ENCODE measurements at places on chromosomes 11 and 22. TPM values are rescaled to one million over a fixed set of nuclear protein-coding genes. Genes with fewer than 3 reads are reported as not detected.

OR5B21 gene
- total RNA-seq, result not detected

C11orf97 gene
- not detected for total RNA-seq

CRYBA4 gene
- not detected for total RNA-seq

APOL6 gene
- total RNA-seq, result 22.2 TPM

SCUBE1 gene
- 11.5 TPM for total RNA-seq

GRCh38 chr22:39954584-39955055 is 5.6 kb upstream of the TMA7B start:
- DNase-seq, result peak; percentile 87

DNA sequence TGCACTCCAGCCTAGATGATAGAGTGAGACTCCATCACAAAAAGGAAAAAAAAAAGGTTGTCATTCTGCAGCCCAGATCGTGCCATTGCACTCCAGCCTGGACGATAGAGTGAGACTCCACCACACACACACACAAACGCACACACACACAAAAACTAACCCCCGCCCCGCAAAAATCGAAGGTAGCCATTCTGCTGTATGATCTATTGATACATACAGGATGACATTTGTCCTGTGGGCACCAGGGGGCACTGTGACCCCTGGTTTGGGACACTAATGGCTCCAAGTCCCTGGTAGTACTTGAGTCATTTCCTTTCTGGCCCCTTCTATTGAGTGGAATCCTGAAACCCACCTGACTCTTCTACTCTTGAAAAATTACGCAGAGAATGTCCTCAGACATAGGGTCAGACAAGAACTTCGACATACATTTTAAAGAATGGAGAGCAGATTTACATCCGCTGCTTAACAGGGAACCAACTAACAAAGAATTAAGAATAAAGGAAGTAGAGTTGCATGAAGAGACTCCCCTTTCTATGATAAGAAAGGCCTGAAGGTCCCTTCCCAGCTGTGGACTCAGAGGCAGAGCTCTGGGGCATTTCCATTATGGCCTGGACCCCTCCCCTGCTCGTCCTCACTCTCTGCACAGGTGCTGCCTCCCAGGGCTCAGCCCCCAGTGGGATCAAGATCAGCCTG is 35.0 kb upstream of the PRAME start:
- DNase-seq, result peak; percentile 41

DNA sequence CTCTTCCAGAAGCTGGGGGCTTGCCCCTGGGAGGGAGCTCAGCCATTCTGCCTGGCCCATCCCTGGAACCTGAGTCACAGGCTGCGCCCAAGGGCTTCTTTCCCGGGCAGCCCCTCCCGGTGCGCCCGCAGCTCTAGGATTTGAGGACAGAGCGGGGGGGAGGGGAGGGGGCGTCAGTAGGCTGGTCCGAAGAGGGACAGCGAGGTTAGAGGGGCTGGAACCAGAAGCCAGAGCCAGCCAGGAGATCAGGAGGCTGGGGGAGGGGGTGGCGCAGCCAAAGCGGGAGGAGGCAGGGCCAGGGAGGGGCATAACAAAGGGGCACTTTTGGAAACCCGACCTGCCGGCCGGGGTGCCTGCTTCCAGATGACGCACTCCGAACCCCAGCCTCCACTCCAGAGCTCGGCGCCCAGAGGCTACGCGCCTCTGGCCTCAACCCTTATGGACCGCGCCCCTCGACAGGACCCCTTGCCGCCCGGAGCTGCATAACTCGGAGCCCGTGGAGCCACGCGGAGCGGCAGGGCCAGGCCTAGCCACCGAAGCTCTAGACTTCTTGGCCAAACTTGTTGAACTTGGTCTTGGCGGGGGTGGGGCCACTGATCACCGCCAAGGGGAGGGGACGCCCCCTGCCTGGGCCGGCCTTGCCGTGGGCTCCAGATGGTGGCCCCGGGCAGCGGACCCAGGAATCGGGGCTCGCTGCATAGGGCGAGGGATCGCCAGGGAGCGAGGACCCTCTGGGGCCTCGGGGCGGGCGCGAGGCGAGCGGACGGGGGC is 744 bp downstream of the PACSIN3 start:
- peak; percentile 35 for DNase-seq

DNA sequence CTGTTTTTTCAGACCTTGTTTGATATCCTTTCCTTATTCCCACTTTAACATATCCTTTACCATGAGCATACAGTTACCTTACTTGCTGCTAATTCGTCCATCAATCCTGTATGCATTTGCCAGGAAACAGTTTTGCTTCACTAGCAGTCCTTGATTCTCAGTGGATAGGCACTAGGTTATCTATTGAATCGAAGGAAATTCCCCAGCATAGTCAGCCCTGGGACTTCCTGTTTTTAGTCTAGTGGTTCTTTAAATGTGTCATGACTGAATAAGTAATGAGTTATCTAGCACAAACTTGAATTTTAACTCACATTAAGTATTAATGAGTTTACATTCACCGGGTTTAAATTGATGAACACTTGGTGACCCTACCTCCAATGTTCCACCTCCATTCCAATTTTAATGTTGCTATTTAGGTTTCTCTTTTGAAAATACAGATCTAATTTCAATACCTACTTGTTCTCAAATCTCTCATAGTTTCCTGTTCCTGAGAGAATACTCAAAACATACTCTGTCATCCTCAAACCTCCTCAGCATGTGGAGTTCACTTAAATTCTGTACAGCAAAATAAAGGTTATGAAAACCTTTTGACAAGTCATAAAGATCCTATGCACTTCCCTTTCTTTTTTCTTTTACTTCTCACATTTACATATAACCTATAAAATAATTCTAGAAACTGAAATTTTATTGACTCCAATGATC is 1375.1 kb upstream of the TENM4 start:
- DNase-seq, result peak; percentile 31

DNA sequence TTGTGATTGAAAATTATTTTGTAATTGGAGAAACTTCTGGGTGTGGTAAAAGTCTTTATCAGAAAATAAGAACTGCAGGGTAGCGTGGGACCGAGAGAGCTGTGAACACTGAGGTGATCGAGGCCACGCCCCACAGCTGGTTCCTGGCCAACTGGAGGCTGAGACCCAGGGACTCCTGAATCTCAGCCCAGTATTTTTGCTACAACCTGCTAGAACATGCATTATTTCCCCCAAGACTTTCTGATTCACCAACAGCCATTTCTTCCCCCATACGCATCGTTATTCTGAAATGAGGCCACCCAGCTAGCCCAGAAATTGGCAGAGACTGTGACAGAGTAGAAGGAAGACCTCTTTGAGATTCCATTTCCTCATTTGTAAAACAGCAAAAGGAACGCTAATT is 3.4 kb upstream of the FGF19 start:
- DNase-seq, result no peak

DNA sequence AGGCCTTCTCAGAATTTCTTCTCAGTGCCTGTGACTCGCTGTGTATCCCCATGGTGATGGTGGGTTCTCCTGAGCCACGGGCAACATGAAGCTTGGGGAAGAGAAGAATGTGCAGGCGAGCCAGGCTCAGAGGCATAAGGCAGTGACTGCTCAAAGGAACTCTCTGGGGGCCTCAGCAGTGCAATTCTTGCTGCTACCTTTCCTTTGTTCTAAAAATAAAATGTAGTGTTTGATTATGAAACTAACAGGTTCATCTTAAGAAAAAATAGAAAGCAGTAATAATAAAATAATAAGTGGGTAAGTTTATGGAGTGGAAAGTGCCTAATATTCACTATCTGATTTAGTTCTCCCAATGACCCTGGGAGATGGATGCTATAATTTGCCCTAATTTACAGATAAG is 46.7 kb downstream of the MEI1 start:
- no peak for DNase-seq

DNA sequence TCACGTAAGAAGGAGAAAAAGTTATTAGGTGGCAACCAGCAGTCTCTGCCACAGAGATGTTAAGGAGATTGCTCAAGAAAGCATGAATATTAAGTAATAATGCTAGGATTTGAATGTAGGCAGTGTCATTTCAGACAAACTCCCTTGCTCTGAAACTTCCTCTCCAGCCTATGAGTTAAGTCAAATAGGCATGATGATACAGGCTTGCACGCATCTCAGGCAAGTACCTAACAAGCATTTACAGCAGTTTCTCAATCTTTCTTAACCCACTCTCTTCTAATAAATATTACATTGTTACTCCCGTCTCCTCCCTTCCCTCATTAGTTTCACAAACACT is 72.7 kb downstream of the RAB38 start:
- DNase-seq, result no peak

DNA sequence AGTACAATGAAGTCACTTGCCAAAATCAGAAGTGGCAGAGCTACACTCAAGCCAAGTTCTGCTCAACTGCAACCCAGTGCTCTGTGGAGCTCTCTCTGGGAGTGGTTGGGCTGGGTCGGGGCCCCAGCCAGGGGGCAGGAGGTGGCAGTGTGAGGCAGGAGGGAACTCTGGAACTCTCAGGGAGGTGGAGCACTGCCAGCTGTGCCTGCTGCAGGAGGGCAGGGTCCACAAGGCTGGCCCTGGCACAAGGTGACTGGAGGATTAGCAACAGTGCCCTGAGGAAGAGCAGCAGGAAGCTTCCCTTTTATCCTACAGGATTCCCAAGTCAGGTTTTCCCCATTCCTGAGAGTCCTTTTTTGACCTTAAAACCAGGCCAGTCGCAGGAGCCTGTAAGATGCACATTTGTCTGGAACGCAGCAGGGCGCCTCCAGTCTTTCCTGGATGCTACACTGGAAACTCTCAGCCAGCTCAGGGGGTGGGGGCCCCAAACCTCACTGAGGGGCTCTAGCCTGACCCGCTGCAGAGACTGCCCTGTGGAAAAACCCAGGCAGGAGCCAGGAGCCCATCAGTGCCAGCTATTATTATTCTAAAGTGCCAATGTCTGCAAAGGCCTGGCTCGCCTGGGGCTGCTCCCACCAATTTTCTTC is 31.8 kb downstream of the DKK3 start:
- DNase-seq, result peak; percentile 66

DNA sequence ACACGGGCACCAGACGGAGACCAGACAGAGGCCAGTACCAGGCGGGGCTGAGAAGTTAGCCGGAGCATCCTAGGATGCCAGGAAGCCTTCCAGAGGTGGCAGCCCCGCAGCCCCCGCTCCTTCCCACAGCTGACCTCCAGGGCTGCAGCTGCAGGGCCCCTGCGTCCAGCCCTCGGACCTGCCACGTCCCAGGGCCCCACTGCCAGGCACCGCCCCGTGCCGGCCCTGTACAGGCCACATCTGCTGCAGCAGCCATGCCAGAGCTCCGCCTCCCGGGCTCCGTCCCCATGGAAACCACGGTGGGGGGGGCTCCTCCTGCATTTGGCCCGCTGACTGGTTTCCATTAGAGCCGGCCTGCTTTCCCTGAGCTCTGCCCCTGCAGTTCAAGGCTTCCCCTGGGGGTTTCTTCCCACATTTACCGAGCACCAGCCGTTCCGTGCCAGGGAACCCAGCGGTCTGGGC is 62.5 kb upstream of the PPARA start:
- peak; percentile 74 for DNase-seq

DNA sequence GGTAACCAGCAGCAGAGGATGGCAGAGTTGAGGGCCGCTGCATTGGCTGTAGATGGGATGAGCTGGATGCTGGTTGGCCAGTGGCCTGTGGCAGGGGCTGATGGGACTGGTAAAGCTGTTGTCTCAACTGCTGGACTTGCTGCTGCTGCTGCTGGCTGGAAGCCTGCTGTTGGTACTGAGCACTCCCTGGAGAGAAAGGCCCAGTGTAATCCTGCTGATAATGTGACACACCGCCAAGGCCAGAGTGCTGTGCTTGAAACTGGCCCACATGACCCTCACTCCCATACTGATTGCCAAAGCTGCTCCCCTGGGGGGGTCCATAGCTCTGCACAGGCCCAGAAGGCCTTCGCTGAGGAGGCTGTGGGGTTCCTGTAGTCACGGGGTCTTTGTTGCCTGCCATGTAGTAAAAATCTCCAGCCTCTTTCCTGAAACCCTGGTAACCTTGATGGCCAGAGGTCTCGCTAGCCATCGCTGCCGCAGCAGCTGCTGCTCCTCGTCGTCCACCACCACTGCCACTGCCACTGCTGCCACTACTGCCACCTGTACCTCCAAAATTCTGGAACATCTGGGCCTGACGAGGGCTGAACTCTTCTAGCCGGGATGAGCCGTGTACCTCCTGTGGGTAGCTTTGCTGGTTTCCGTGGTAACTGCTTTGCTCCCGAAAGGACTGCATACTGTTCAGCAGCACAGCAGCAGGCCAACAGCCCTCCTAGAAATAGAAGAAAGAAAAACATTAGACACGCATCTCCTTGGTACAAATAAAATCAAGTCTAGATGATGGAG is 55.6 kb downstream of the TCF20 start:
- DNase-seq, result no peak

DNA sequence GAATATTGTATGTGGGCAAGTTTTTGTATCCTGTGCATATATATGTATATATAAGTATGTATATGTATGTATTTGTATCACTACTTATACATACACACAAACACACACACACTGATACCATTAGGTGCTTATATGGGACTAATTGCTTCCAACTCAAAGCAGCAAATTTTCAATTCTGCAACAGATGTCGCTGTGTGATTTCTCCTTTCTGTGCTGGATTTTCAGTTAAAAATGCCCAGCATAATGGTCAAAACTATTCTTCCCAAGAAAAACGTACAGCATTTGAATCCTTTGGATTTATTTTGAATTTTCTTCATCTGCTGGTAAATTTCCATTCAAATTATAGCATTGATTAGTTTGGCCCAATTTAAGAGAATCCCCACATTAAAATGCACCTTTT is 4.3 kb downstream of the CADM1 start:
- DNase-seq, result no peak

DNA sequence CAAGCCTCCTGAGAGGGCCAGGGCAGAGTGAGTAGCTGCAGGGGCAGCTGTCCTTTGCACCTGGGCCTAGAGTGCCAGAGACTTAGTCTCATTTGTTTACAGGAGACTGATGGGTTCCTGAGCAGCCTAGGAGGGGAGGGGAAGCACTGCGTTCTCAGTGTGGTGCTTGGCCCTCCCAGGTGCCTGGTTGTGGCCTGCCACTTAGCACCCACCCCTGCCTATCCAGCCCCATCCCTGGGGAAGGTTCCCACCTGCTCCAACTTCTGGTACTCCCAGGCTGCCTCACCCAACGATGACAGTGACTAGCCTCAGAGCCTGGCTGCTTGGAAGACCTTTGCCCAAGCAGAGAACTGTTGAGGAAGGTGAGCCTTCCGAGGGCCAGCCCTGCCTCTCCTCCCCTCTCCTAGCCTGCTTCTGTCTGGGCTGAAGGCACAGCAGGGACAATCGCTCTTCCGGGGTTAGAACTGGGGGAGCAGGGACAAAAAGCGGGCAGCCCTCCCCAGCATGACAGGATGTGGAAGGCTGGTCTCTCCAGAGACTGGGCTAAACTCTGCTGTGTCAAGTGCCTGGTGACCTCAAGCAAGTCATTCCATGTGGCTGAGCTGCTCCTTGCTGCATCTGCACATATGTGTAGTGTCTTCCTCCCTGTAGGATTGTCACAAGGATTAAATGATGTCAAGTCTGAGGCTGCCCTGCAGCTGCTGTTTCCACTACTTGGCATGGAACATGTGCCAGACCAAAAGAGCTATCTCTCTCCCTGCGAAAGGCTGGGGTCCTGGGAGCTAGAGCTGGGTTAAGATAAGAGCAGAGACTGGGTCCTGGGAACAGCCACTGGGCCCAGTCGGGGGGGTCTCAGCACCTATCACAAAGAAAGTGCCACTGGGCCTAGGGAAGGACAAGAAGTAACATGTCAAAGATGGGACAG is 9.9 kb downstream of the KCNQ1OT1 start:
- DNase-seq, result no peak

GRCh38 chr22:29689880-29690213 is 30.0 kb upstream of the CABP7 start:
- no peak for DNase-seq

Measured in M059J (cell line).